ENCODE measurements at places on chromosomes 11 and 22.

GRCh38 chr22:46308283-46308988 lies 11.8 kb downstream of the GTSE1 start:
- no peak for DNase-seq

DNA sequence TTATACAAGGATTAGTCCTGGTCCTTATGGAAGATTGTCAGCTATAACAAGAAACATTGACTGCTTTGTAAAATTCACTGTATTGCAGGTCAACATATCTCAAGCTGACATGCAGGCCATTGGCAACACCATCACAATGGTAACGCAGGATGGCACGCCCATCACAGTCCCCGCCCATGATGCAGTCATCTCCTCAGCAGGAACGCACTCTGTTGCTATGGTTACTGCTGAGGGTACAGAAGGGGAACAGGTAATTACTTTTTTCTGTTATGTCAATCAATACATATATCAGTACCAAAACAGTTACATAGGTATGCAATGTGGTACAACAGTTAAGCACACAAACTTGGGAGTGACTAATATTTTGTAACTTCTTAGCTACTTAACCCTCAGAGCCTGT lies 55.3 kb downstream of the ZNF143 start:
- peak; percentile 21 for DNase-seq

DNA sequence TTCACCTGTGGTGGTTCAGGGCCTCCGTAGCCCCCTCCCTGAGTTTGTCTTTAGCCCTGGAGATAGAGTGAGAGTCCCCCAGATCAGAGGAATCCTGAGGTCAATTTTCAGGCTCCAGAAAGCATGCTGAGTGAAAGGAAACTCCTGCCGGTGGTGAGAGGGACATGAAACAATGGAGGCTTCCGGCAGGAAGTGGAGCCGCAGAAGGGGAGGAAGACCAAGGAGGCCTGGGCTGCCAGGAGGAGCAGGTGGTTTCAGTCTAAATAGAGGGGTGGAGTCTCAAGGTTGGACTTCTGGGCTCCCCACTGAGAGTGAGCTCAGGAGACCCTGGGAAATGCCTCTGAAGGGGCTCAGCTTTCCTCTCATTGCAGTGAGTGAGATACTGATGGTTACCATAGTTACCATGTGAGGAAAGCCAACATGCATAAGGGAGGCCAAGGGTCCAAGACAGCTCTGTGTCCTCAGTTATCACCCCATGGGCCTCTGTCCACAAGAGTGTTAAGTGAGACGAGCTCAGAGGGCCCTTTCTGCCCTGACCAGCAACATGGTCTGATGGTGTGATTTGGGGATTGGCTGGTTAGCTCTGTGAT lies 10.7 kb downstream of the SLCO2B1 start:
- no peak for DNase-seq

DNA sequence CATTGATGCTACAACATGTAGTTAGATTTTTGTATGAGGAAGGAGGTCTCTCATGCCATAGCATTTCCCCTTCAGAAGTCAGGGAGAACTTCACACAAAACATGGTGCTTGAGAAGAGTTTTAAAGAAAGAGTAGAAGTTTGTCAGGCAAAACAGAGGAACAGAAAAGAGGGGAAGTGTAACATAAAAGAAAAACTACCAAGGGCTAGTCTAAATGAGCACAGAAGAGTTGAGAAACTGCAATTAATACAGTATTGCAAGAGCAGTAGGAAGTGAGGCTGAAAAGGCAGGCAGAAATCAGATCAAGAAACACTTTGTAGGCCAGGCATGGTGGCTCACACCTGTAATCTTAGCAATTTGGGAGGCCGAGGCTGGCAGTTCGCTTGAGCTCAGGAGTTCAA lies 61.0 kb downstream of the FAM168A start:
- DNase-seq: no peak

DNA sequence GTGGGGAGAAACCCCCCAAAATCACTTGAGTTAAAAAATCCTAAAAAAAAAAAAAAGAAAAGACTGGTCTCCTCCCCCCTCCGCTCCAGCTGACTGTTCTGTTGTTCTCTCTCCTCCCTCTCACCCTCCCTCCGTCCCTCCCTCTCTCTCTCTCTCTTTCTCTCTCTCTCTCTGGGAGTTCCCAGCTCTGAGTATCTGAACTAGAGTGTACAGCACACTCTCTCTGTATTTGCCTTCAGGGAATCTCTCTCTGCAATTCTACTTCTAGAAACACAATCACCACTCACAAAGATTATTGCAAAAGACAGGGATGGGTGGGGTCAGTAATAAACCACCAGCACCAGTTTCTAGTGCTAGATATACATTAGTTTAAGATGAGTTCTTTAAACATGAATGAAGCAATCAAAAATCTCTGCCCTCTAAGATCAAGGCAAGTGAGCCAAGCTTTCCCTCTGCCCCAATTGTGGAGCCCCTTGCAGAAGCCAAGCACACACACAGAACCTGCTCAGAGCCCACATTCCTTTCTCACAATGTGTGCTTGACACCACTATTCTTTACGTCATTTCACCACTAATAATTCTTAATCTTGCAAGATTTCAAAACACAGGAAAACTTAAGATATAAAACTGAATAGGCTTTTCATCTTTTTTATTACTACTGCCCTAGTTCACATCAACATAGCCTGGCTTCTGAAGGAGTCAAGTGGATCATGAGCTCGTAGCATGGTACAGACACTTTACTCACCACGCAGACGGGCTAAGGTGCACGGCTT lies 133.5 kb downstream of the RBFOX2 start:
- no peak for DNase-seq

DNA sequence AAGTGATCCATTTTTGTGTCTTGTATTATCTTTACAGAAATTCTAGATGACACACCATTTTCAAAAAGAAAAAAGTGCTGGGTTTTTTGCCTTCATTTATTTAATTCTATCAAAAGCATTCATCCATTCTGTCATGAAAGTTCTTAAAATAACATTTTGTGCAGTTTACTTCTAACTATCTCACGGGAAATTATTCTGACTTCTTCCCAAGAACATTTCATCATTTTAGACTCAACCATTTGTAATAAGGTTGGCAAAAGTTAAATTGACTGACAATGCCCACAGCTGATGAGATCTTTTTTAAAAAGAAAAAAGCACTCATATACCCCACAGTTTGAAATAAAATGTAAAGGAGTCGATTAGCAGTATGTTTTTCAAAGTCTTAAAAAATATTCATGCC lies 68.5 kb downstream of the SBF2 start:
- no peak for DNase-seq

DNA sequence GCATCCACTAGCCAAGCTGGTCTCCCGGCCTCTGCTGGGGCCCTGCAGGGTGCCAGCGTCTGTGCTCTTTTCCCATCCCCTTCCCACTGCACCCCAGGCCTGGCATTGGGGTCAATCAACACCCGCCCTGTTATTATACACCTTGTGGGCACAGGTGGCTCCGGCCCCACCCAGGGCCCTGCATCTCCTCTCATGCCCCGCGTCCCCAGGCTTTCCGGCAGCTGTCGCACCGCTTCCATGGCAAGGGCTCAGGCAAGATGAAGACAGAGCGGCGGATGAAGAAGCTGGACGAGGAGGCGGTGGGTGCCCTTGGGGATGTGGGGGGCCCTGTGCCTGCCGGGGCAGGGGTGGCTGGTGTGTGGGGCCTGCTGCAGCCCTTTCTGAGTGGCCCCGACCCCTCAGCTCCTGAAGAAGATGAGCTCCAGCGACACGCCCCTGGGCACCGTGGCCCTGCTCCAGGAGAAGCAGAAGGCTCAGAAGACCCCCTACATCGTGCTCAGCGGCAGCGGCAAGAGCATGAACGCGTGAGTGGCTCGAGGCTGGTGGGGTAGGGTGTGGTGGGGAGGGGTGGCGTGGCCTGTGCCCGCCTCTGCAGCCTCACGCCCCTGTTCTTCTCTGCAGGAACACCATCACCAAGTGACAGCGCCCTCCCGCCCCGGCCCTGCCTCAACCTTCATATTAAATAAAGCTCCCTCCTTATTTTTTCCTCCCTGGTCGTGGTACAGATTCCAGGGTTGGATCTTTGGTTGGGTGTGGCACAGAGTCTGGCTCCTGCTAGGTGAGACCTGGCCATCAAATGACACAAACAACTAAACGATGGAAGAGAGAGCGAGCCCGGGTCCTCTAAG lies 17.1 kb downstream of the SART1 start:
- DNase-seq: no peak

DNA sequence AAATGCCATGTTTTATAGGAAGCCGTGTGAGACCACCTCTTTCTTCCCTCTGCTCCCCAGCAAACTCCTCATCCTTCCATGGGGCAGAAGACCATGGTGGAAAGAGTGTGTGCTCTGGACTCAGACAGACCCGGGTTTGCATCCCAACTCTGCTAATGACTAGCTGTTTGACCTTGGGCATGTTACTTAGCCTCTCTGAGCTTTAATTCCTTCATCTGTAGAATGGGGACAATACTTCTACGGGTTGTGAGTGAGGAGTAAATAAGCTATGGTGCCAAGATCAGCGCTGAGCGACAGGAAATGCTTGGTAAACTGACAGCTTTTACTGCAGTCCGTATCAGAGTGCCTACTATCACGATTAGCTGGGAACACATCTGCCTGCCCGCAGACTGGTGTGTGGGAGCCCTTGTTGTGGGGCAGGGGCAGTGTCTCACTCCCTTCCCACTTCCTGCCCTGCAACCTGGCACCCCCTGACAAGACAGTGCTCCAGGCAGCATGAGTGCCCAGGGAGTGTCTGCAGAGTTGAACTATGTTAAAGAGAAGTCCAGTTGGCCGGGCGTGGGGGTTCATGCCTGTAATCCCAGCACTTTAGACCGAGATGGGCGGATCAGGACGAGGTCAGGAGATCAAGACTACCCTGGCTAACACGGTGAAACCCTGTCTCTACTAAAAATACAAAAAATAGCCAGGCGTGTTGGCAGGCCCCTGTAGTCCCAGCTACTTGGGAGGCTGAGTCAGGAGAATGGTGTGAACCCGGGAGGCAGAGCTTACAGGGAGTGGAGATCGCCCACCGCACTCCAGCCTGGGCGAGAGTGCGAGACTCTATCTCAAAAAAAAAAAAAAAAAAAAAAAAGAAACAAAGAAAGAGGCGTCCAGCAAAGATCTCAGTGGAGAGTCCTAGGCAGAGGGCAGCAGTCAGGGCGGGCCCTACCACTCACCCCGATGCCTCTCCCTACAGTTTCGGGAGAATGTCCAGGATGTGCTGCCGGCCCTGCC lies 2.2 kb downstream of the SEC14L2 start:
- DNase-seq: no peak

DNA sequence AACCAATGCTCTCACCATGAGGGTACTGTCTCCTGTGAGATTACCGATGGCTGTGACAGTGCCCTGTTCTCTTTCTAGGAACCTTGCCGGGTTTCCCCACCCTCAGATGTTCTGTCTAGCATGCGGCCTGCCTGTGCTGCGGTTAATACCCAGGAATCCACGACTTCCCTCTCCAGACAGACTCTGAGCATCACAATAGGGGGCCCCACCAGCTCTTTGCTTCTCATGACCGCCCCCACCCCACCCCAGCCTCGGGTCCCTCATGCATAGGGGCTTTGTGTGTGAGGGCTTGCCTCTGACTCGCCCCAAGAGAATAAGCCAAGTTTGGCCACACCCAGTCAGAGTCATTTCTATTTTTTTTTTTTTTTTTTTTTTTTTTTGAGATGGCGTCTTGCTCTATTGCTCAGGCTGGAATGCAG lies 10.3 kb downstream of the PARVG start:
- no peak for DNase-seq

DNA sequence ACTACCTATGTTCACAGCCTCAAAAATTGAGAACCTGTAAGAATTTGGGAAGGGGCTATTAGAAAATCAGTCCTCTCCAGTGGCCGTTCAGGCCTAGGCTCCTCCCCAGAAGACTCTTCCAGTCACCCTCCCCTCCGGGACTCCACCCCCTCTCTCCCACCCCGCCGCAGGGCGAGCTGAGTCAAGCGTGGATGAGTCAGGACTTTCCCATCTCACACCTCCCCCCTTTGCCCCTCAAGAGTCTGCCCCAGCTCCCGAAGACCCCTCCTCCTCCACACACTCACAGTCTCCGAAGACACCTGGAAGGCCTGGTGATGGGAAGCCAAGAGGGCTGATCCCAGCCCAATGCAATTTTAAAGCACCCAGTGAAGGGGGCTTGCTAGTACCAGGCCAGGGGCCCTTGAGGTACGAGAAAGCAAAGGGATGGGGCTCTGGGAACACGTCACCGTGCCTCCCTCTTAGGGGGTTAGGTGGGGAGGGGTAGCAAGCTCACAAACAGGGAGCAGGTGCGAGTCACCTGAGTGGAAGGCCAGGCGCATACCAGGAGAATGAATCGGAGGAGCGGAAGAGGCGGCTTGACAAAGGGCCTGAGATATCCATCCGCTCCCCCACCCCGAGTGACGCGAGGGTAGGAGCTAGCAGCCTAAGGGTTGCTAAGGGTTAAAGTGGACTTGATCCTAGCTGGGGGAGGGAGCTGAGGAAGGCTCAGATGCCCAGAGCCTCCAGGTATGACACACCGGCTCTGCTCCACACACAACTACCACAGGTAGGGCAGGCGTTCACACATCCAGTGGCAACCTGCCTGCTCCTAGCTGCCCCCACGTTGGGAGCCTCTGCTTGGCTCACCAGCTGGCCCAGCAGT lies 13.6 kb downstream of the BCL9L start:
- DNase-seq: peak; percentile 45

DNA sequence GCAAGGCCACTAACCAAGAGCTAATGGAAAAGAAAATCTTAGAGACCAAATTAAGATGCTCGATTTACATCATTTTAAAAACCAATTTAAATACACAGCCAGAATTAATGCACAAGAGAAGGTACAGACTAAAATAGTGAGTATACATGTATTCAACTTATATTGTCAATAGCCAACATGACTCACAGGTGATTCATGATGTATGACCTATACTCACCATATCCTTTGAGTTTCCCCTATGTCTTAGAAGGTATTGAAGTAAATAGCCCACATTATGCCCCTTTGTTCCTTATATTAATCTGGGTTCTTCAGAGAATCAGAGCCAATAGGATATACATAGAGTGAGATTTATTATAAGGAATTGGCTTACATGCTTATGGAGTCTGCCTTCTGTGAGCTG lies 97.5 kb upstream of the ANO3 start:
- no peak for DNase-seq

- DNase-seq: peak; percentile 58
These were observed 8.8 kb upstream of the CUL5 start for GRCh38 chr11:107999759-108000455.

DNA sequence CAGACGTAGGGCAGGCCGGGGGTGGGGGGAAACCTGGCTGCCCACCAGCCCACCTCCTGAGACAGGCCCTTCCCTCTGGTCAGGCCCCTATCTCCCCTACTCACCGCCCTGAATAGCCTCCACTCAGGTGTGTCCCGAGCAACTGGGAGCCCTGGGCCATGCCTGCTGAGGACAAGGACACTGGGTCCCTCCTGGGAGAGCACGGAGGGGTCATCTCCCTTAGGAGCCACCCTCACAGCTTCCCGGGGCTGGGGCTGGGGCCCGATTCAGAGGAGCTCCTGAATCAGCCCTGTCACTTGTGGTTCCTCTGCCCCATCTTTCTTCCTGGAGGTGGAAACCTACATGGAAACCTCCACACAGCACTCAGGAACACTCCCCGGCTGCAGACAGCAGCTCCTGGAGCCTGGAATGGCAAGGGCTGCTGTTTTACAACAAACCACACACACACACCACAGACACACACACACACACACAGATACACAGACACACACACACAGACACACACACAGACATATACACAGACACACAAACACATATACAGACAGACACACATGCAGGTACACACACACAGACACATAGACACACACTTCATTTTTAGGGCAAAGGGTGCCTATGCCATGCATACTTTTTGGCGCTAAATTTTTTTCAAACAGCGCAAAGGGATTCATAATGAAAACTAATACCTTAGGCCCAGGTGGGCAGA lies 9.6 kb upstream of the EMID1 start:
- DNase-seq: no peak
